ENCODE measurements at places on chromosomes 1 and 21.

DNA sequence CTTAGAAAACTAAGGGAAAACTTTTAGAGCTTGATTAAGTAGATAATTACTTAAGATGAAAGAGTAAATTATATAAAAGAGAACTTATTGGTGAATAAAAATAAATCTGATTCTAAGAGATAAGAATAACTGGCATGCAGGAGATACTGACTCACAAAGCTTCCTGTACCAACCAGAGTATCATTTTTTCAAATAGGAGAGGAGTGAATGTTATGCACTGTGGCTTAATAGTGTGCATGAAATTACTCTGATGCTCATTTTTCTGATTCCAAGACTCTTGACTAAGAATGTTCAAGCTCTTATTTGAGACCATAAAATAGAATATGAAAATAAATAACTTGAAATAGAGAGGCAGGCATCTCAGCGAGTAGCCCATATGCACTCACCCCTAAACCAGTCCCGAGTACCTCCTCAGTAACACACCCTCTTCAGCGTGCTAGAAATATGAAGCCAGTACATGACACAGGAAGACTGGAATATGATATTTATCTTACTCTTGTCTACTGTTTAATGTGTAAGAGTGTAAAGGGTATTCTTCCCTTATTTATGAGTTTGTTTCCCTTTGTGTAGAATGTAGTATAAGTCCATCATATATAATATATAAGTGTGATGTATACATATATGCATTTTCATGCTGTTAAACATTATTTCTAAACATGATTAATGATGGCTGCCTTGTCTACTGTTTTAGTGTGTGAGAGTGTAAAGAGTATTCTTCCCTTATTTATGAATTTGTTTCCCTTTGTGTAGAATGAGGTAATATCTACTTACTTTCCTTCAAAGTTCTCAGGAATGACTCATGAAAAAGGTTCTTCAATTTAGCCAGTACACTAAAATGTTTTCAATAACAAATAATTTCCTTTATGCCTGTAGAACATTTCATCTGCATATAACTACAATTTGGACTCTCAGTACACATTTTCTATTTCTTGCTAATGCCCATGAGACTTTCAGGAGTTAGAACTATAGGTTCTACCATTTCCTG is 99.2 kb upstream of the PALMD start:
- H3K4me1 ChIP-seq, result peaks cover 9% of the 10 kb centered on the region
- DNase-seq, result no peak
- no peak overlapping the region for H3K4me3 ChIP-seq
- H3K36me3 ChIP-seq, result no peaks in the 10 kb centered on the region
- H3K27me3 ChIP-seq, result peaks cover 12% of the 10 kb centered on the region
- no peak overlapping the region for H3K27ac ChIP-seq

- no peak for DNase-seq
- no peaks in the 10 kb centered on the region for H3K4me1 ChIP-seq
- no peaks in the 10 kb centered on the region for H3K36me3 ChIP-seq
- peaks cover 2% of the 10 kb centered on the region for H3K27me3 ChIP-seq
- H3K27ac ChIP-seq, result no peak overlapping the region
Observed at GRCh38 chr1:178683291-178683690, 41.8 kb upstream of the RALGPS2 start.

DNA sequence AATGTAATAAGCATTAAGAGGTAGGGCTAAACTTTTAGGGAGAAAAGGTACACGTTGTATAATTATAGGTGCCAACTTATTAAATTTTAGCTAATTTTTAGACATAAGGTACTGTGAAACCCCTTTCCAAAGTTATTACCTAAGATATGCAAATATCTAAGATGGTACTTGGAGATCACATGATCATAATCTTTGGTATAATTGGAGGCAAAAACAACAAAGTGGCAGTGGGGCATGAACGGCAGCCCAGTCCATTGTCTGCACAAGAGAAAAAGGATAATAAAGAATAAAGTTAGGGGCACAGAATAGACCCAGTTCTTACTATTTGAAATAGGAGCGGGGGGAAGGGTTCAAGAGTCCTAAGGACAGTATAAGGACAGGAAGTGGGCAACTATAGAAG is 51.2 kb downstream of the DESI2 start:
- H3K27me3 ChIP-seq, result no peaks in the 10 kb centered on the region
- H3K27ac ChIP-seq, result no peak overlapping the region
- no peak overlapping the region for H3K4me3 ChIP-seq
- DNase-seq, result no peak

GRCh38 chr1:167905182-167905581 is 8.8 kb downstream of the ADCY10 start:
- DNase-seq, result no peak
- peaks cover 7% of the 10 kb centered on the region for H3K27me3 ChIP-seq
- H3K4me3 ChIP-seq, result no peak overlapping the region
- no peak overlapping the region for H3K27ac ChIP-seq

- no peak for DNase-seq
- peaks cover 3% of the 10 kb centered on the region for H3K27me3 ChIP-seq
- no peaks in the 10 kb centered on the region for H3K4me1 ChIP-seq
- peak overlapping the region; percentile 13 for H3K4me3 ChIP-seq
- no peaks in the 10 kb centered on the region for H3K36me3 ChIP-seq
- H3K27ac ChIP-seq, result peak overlapping the region; percentile 49
Observed at GRCh38 chr1:108050911-108051629, 86.1 kb upstream of the VAV3 start.

DNA sequence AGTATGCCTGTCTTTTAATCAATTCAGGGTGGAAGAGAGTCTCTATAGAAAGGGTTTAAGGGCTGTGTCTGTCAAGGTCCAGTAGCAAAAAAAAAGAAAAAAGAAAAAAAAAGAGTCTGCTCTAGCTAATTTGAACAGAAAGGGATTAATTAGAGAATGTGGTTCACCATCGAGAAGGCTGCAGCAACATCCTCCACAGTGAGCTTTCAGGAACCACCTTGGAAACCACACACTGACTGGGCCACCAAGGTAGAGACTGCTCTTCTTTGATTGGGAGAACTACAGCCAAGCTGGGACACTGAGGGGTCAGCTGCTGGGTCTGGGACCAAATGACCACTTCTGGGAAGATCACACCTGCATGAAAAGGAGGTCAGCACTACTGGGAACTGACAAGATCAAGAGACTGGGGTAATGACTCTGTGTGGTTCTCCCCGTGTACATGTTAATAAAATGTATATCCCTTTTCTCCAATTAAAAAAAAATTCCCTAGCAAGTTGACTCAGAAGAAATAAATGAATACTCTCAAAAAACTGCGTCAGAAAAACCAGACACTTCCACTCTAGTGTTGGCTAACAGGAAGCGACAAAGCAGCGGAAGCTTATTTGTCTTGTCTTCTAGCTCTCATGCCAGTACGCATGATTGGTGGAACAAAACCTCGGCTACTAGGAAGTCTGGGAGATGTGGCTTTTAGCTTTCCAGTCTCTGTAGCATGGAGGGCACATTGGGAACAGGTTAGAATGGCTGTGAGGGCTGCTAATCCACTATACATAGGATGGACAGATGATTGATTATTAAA is 60.0 kb upstream of the IVNS1ABP start:
- DNase-seq, result no peak
- H3K27ac ChIP-seq, result no peak overlapping the region
- no peak overlapping the region for H3K4me3 ChIP-seq
- H3K36me3 ChIP-seq, result peaks cover 10% of the 10 kb centered on the region
